GM12878 (cell line): ENCODE measurements at places on chromosomes 5 and 9.

DNA sequence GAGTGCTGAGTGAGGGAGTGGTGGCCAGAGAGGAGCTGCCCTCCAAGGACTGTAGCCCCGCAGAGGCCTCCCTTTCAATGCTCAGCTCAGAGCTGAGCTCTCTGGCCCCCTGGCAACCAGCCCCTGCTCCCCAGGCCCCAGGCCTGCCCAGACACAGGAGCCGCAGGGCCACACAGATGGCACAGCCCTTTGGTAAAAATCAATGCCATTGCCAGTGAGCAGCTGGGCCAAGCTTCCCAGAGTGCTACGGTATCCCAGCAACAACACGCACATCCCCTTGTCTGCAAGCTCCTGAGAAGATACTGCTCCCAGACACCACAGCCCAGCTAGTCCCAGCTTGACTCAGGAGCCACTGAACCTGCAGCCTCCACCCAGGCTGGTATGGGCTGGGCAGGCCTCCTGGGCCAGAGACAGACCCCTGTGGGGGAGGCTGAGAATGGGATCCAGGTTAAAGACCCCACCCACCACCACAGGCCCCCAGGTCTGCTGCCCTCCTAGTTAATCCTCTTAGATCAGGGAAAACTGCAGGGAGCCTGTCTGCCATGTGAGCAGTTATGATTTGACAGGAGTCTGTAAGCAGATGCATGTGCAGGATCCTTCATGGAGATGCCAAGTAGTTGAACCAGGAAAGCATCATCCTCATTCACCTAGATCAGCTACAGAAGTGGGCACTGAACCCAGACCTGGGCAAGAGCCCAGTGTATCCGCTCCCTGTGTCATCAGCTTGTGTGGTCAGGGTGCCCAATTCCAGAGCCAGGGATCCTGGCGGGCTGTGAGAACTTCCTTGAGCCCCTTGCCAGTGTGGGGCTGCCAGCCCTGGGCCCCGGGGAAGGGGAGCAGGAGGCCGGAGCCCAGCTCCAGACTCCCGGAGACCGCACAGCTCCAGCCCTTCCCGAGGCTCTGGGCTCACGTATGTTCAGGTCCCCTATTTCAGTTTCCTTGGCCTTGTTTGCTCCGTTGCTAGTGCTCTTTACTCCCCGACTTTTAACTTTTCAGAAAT lies 26.7 kb upstream of the ADAMTS2 start:
- DNase-seq, result no peak

DNA sequence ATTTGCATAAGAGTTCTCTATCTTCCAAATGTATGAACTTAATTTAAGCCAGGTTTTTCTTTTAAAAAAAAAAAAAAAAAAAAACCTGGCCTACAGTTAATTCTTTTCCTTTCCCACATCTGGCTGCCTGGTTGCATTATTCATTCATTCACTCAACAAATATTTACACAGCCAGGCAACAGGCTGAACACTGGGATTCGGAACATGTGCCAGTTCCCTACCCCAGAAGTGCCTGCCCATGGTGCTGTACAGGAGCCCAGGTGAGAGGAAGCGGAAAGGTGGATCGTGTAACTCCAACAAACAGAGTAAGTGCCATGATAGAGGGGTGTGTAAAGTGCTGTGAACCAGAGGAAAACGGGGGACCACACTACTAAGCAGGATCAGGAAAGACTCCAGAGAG lies 93.6 kb downstream of the CDK5RAP2 start:
- no peak for DNase-seq

GRCh38 chr5:137040641-137041340 lies 458.3 kb downstream of the SPOCK1 start:
- DNase-seq, result no peak

DNA sequence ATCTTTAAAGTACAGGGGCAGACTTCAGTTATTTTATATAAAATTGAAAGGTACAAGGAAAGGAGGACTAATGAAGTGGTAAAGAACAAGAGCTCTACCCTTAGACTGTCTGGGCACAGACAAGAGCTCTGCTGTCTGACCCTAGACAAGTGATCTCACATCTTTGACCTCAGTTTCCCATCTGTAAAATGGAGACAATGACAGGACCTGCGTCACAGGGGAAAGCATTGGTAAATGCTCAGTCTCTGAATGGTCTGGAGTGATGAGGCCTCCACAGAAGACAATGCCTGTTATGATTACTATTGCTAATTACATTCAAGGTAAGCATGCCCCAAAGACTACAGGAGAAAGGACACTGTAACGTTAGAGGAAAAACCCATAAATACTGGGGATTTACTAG lies 37.5 kb downstream of the ANKH start:
- no peak for DNase-seq

DNA sequence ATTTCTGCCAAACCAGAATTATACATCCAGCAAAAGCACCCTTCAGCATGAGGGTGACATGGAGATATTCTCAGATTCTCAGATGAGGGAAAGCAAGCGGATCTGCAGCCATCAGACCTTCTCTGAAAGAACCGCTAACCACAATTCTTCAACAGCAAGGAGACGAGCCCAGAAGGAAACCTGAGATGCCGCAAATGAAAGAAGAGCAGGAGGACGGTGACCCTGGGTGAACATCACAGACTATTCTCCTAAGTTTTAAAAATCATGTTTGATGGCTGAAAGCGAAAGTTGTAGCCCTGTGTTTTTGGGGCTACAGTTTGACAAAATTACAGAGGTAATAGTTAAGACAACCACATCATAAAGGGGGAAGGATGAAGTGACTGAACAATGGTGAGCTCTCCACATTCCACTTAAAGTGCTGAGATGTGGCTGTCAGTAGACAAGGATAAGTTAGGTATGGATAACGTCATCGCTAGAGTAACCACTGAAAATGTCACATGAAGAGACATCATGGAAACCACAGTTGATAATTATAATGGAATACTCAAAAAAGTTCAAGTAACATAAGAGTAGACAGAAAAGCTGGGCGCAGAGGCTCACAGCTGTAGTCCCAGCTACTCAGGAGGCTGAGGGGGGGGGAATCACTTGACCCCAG lies 31.5 kb upstream of the NSMF start:
- no peak for DNase-seq

GRCh38 chr9:137206602-137207001 lies 1.1 kb downstream of the NDOR1 start:
- no peak for DNase-seq

DNA sequence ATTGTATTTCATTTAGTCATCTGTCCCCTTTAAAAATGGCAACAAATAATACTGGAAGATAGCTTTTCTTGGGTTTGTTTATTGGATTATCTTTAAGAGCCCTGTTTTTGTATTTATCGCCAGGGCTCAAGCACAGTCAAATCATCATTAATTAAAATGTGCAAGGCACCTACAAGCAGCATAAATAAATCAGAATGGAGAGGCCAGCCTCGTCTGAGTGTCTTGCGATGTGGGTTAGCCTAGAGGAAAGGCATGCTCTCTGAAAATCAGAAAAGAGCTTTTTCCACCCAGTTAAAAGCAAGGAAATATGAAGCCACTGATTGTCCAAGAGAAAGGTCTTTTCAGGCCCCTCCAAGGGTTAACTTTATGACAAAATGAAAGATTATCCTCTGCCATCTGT lies 31.8 kb downstream of the ZFAND5 start:
- no peak for DNase-seq

DNA sequence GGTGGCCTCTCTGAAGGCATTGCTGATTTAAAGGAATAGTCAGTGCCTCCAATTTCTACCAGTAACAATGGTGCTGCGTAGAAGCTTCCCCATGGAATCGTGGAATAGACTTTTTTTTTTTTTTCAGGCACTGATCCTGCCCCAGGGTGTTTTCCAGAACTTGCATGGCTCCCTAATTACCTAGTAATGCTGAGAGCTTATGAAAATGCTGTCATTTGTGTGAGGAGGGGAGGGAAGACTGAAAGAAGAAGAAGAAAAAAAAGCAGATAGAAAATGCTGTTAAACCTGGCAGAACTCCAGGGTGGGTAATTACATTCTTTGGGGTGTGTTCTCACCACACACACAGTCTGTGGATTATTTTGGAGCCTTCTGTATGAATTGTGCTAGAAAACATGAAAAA lies 4.8 kb upstream of the GRIA1 start:
- no peak for DNase-seq

DNA sequence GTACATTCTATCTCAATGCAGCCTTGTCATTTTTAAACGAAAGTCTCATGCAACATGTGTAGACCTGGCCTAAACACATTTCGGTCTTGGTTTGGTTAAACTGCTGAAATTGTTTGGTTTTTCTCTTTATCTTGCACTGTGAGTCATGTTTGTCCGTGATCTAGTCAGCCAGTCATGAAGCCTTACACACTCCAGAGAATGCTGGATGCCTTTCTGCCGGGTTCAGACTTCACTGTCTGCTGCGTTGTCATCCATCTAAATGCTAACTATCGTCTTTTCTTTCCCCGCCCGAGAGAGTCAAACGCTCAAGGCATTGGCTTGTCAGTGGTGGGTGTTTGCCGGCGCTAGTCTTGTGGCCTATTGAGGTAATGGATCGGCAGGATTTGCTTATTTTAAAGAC lies 1194.6 kb upstream of the WWC1 start:
- DNase-seq, result no peak

GRCh38 chr5:94524841-94525697 lies 93.3 kb downstream of the KIAA0825 start:
- DNase-seq, result peak; percentile 9

DNA sequence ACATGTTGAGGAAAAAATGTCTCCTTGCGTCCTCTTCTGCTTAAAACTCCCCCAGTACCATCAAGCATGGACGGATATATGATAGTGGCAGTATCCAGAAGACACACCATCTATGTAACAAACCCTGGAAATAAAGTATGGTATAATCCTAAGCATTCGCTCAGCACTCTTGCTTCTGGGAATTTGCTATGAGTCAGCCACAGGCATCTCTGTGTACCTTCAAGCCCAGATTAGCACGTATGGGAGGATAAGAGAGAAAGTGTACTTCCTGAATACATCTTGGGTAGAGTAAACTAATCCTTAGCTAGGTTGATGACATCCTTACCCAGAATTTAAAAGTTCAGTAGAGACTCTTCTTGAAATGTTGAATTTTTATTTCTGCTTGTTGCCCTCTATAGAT lies 71.2 kb downstream of the GHR start:
- no peak for DNase-seq

DNA sequence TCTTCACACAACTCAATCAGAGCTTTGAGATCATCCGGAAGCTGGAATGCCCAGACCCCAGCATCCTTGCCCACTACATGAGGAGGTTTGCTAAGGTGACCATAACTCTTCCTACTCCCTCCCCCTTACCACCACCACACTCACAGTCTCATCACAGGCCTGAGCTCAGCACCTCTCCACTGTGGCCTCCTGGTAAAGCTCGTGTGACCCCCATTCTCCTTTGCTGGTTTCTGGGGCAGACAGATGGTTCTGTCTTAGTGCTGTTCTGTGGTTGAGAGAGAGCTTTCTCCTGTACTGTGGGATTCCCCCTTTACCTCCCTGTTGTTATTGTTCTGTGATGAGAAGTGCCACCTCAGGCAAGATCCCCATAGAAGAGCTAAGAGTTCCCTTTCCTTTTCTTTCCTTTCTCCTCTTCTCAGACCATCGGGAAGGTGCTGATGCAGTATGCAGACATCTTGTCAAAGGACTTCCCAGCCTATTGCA lies 92.7 kb upstream of the RUSC2 start:
- DNase-seq, result no peak

DNA sequence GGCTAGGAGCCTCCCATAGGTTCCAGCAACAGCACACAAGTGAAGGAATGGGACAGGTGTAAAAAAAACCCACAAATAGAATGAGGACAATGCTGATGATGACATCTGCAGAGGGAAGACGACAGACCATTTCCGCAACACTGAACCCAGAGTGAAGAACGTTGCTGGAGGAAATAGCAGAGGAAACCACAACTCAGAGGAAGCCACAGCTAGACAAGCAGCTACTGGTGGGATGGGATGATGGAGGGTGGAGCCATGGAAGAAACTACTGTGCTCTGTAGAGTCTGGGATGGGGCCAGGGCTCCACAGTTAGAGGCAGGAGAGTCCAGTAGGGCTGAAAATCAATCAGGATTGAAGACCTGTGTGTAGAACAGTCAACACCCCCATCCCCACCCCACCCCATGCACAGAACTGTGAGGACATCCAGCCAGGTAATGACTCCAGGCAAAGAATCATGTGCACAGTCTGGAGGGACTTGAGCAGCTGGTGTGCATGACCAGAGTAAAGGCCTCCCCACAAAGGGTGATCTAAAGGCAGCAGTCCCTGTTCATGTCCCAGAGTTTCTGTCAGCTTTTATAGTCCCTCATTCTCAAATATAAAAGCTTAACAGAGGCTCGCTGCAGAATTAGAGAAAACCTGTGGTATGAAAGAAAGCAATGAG lies 65.2 kb upstream of the SPIN1 start:
- no peak for DNase-seq

DNA sequence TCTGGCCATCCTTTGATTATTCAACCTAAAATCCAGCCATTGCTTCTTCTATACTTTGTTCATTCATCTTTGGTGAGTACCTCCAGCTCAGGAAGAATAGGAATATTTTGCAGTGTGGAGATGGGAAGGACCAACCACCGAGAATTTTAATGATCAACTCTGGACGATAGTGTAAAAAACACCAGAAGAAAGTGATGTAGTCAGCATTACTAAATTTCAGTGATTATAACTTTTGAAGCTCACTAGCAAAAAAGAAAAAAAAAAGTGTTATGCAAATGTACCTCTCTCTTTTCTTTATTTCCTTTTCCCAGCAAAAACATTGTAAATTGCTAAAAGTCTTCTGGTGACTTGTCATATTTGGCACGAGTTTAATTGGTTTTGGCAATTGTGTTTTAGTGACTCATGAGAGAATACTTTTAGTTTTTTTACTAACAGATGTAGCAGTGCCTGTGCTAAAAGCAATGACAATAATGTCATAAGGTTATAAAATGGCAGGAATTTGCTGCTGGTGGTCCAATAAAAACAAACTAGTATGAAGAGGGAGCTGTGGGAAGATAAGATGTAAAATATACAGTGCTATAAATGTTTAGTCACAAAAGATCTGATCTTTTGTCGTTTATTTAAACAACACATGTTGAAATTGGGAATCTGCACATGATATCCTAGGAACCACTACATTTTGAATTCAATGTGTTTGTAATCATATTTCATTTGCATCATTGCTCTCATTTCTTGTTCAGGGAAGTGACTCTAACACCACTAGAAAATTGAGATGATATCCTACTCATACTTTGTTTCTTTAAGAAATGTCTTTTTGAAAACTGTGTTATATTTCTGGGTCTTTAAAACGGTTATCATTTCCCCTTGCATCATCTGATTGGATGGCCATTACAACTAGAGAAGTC lies 81.3 kb upstream of the ERCC6L2 start:
- no peak for DNase-seq

DNA sequence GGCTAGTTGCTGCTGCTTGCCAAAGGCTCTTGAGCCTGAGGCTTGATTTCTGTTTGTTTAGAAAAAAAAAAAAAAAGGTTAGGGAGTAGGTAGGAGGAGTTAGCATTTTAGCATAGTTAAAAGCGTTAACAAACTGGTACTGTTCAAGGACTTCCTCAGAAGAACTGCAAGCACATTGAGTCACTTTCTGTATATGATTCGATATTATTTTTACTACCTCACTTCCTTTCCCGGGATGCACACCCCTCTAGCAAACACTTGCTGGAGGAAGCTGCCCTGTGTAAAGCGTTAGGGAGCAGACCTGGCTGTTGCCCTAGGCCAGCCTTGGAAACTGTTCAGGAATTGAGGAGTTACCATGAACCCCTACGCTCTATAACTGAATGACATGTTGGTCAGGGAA lies 15.7 kb upstream of the CEP120 start:
- DNase-seq, result no peak
